Stimulated activated CD4-positive, alpha-beta T cell treated with anti-CD3 and anti-CD28 coated beads, Interleukin-12 subunit alpha, Interleukin-12 subunit beta, amount 100 ng/mL, for 48 hours (primary cell): ENCODE measurements at places on chromosomes 11 and 22.

- no peak for DNase-seq
Measured at GRCh38 chr11:130469181-130469580, 20.7 kb downstream of the ADAMTS15 start.

GRCh38 chr11:111596319-111596718, 5.9 kb upstream of the SIK2 start:
- no peak for DNase-seq

GRCh38 chr11:81331611-81332235, 1401.9 kb downstream of the FAM181B start:
- no peak for DNase-seq

GRCh38 chr11:46178513-46178912, 57.3 kb upstream of the PHF21A start:
- no peak for DNase-seq

GRCh38 chr11:3824714-3825472, 15.9 kb downstream of the RHOG start:
- DNase-seq: peak; percentile 76

- no peak for DNase-seq
Measured at GRCh38 chr11:78292109-78292803, 103.5 kb downstream of the USP35 start.

DNA sequence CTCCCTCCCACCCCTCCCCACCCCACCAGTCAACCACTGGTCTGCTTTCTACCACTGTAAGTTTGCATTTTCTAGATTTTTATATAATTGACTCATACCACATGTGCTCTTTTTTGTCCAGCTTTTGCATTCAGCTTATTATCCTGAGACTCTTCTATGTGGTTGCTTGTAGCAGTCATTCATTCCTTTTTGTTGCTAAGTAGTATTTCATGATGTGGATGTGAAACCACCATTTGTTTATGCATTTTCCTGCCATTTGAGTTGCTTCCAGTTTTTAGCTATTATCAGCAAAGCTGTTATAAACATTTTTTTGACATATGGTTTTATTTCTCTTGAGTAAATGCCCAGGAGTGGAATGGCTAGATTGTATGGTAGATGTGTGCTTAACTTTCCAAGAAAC, 77.0 kb upstream of the FGF3 start:
- DNase-seq: no peak

- DNase-seq: no peak
Measured at GRCh38 chr11:1298695-1299492, 10.5 kb downstream of the TOLLIP start.

- no peak for DNase-seq
Measured at GRCh38 chr11:2662024-2662312, 37.8 kb downstream of the KCNQ1OT1 start.

GRCh38 chr22:44586999-44587736, 89.1 kb upstream of the RTL6 start:
- no peak for DNase-seq

DNA sequence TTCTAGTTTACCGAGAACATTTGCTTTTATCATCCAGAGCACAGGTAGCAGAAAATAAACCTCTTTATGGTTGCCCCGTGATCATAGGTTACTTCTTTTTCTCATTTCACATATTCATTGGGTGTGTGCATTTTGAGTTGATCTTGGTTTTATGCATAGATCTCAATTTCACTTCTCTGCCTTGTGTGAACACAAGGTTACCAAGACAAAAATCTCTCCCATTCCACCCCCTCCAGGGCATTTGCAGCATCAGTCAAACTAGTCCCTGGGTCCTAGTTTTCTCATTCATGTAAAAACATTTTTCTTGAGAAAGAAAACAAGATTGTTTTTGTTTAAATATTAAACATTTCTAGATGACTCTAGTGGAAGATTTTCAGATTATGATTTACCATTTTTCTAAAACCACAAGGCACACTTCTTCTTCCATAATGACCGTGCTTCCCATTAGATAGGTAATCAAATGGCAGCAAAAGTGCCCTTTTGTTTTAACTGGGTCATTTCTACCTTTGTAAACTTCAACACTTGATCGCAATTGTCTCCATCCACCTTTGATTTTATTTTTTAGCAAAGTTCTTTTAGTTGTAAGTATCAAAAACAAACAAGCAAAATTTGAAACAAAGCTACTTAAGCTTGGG, 526.6 kb upstream of the CADM1 start:
- DNase-seq: no peak

DNA sequence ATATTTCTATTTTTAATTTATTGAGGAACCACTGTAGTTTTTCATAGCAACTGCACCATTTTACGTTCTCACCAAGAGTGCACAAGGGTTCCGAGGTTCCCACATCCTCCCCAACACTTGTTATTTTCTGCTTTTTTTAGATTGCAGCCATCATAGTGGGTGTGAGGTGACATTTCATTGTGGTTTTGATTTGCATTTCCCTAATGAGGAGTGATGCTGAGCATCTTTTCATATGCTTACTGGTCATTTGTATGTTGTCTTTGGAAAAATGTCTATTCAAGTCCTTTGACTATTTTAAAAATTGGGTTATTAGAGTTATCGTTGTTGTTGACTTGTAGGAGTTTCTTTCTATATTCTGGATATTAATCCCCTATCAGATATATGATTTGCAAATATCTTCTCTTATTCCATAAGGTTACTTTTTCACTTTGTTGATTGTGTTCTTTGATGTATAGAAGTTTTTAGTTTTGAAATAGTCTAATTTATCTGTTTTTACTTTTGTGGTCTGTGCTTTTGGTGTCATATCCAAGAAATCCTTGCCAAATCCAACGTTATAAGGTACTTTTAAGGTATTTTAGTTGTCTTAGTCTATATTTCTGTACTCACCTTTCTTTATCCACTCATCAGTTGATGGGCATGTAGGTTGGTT, 9.0 kb downstream of the NEAT1 start:
- DNase-seq: no peak

- no peak for DNase-seq
Measured at GRCh38 chr11:112615238-112615637, 346.0 kb upstream of the NCAM1 start.

GRCh38 chr22:41231369-41231768, 9.4 kb downstream of the CHADL start:
- no peak for DNase-seq

DNA sequence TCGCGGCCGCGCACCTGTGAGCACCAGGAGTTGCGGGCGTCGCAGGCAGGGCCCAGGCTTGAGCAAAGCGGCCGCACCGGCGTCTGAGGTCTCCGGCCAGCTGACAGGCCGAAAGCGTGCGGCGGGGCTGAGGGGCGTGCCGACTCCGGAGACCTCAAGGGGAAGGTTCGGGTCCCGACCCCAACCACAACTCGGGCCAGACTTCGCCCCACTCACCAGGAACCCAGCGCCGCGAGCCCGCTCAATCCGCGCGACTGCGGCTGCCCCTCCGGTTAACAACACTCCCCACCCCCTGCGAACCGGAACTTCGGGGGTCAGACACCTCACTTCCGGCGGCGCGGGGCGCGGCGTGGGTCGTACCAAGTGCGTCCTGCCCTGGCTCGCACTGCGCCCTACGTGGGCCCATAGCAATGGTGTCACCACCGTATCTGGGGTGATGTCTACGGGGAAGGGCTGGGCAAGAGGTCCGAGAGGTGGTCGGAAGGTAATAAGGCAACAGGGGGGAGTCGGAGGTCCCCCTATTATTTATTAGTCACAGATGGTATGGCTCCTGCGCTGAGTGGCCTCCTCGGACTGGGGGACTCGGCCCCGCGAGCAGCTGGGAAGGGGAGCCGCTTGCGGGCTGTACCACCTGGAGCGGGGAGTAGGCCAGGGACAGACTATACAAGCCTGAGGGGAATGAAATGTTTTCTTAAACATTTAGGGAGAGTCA, at the start of gene SYVN1:
Gene SYVN1, minus strand, starts transcription at position 280 of the 712 bp plus-strand sequence. CDS start 918 bp downstream, outside the sequence.
- peak; percentile 82 for DNase-seq

GRCh38 chr22:27840436-27840835, 38.9 kb upstream of the MN1 start:
- DNase-seq: no peak

DNA sequence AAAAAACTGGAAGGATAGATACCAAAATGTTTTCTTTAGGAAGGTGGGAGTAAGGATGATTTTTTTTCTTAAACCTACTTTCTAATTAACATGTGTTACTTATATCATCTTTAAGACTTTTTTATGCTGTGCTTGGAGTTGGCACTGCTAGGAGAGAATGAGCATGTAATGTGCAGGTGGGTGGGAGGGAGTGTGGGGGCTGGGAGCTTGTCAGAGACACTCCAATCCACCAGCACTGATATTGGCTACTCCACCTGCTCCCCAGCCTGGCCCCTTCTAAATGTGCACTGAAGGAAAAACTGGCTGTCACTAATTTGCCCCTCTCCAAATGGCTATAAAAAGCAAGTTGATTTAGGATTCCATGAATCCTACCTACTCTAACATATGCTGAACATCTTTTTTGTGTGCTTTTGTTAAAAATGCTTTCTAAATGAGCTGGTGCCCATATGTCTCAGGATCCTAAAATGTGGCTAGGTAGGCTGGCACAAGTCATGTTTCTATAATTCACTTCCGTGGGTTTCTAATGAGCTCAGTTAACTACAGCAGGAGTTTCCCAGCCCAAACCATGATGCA, 44.3 kb upstream of the BMAL1 start:
- no peak for DNase-seq
